ENCODE measurements at places on chromosomes 2 and 18. TPM values are rescaled to one million over a fixed set of nuclear protein-coding genes. Genes with fewer than 3 reads are reported as not detected.

PRLH gene
- not detected for total RNA-seq

LIMS4 gene
- total RNA-seq, result not detected

LHCGR gene
- total RNA-seq, result not detected

KLHL29 gene
- total RNA-seq, result 6.6 TPM

ACADL gene
- not detected for total RNA-seq

GRCh38 chr2:162007447-162008040 is 66.5 kb downstream of the DPP4 start:
- no peak overlapping the region for H3K27ac ChIP-seq
- H3K4me1 ChIP-seq, result peaks cover 14% of the 10 kb centered on the region
- H3K4me3 ChIP-seq, result no peak overlapping the region
- no peak for DNase-seq

GRCh38 chr2:239017491-239018098 is 169.7 kb downstream of the TWIST2 start:
- H3K36me3 ChIP-seq, result no peaks in the 10 kb centered on the region
- H3K4me1 ChIP-seq, result no peaks in the 10 kb centered on the region
- no peak overlapping the region for H3K4me3 ChIP-seq
- no peak for DNase-seq
- no peak overlapping the region for H3K27ac ChIP-seq

DNA sequence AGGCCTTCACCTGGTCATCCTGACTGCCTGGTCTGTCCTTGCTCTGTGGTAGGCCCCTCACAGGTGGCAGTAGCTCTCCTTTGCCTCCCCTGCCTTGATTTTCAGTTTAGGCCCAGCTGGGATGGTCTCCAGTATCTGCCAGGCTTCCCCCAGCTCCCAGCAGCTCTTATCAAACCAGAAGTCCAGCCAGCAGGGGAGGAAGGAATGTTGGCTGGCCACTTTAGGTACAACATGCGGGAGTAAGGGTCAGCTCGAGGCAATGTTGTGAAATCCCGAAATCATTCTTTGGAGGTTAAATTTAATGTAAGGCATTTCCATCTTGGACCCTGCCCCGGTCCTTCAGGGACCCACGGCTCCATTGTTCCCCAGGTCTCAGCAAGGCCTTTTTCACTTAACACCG is 16.8 kb downstream of the ATP6V1C2 start:
- H3K4me1 ChIP-seq, result no peaks in the 10 kb centered on the region
- no peak overlapping the region for H3K4me3 ChIP-seq
- no peak for DNase-seq
- no peak overlapping the region for H3K27ac ChIP-seq
- H3K36me3 ChIP-seq, result no peaks in the 10 kb centered on the region
- peaks cover 2% of the 10 kb centered on the region for H3K27me3 ChIP-seq

GRCh38 chr2:197628043-197628500 is 47.3 kb downstream of the RFTN2 start:
- no peak overlapping the region for H3K27ac ChIP-seq
- no peak overlapping the region for H3K4me3 ChIP-seq
- H3K4me1 ChIP-seq, result no peaks in the 10 kb centered on the region
- no peaks in the 10 kb centered on the region for H3K36me3 ChIP-seq

DNA sequence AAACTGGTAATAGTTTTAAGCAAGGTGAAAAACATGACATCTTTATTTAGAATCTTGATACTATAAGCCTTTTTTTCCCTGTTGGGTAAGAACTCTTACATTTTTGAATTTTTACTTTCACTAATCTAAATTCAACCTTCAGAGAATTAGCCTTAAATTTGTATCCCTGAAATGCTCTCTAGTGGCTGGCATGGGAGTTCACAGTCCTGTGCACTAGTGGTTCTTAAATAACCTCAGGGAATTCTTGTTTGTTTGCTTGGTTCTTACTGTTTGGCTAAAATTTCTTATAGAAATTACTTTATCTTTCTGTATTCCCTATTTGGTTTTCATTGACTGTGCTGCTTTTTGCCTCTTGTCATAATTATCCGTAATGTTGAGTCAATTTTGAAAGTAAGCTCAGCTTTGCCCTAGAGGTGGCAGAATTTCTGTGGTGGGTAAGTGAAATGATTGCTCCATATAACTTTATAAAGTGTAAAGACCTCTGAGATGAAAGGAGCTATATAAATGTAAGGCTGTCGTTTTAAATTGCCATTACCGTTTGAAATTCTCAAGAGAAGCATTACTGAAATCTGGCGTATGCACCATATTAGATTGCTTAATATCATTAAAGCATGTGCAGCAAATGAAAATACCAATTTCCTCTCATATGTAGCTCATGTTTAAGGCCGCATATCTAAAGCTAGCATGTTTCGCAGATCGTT is 391.3 kb upstream of the FIGN start:
- no peaks in the 10 kb centered on the region for H3K36me3 ChIP-seq
- H3K4me1 ChIP-seq, result no peaks in the 10 kb centered on the region
- H3K27me3 ChIP-seq, result no peaks in the 10 kb centered on the region
- no peak overlapping the region for H3K27ac ChIP-seq
- no peak overlapping the region for H3K4me3 ChIP-seq

DNA sequence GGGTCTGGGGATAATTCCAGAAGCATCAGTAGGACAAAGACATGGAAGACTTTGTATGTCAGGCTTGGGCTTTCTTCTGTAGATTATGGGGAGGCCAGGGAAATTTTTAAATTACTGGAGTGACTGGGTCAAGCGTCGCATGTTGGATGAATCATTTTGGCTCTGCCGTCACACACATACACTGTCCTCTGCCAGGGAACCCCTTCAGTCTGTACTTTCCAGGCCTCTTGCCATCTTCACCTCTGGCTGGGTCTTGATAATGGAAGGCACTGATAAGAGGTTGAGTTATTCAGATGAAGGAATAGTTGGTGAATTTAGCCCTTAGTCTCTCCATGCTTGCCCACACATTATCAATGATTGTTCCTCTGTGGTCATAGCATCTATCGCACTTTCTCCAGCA is 895.1 kb upstream of the CELF4 start:
- no peaks in the 10 kb centered on the region for H3K27me3 ChIP-seq
- H3K36me3 ChIP-seq, result no peaks in the 10 kb centered on the region
- H3K27ac ChIP-seq, result no peak overlapping the region
- H3K4me3 ChIP-seq, result no peak overlapping the region

DNA sequence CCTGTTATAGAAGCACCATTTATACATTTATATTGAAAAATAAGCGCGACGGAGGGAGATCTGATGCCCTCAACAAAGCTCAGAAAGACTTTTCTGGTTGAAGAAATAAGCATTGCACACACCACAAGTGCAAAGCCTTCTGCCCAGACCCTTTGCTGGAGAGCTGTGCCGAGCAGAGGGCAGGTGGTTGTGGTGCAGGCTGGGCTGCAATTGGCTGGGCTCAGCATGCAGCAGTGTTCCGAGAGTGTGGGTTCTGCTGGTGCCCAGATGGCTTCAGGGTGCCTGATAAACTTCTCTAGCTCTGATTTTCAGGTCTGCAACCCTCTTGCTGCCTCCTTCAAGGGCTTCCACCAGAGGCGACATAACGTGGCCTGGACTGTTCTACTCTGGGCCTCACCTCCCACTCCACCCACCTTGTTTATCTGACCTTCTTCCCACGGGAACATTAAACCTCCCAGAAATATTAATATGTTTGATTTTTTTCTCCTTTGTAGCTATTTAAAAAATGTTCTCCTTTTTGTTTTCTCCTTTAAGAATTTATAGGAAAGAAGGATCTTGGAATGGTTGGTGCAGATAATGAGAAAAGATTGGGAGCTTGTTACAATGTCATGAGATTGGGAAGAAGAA is 113.6 kb upstream of the ITGA6 start:
- no peaks in the 10 kb centered on the region for H3K36me3 ChIP-seq
- no peaks in the 10 kb centered on the region for H3K4me1 ChIP-seq
- H3K27ac ChIP-seq, result no peak overlapping the region

- H3K36me3 ChIP-seq, result no peaks in the 10 kb centered on the region
- H3K27me3 ChIP-seq, result no peaks in the 10 kb centered on the region
- H3K4me3 ChIP-seq, result no peak overlapping the region
- no peaks in the 10 kb centered on the region for H3K4me1 ChIP-seq
- H3K27ac ChIP-seq, result no peak overlapping the region
Observed at GRCh38 chr2:57156231-57156924, 890.2 kb upstream of the VRK2 start.

DNA sequence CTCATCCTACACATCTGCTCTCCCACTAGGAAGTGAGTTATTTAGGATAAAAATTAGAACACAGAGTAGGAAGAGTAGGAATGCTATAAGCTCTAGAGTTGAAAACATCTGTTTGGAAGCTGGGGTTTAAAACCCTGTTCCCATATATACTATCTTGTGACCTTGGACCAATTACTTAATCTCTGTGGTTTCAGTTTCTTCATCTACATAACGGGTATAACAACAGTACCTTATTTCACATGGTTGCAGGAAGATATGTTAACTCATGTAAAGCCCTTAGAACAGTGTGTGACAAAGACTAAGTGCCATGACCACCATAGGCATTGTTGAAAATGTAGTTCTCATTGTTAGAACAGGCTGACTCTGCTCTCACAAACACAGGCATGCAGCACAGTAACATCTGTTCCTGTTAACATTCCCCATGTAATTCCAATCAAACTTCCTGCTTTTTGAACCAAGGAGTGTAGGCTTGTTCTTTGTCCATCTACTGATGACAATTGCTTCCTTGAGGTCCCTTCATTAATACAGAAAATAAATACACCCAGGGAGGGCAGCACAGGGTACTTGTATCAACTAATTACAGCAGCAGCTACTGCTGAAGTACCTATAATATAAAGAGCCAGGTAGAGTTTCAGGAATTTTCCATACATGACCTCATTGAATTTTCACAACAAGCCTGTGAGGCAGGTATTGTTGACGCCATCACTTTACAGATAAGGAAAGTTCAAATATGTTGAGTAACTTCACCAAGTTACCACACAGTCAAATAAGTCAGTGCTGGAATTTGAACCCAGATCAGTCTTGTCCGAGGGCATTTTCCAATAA is 204.2 kb downstream of the L3MBTL4 start:
- no peak overlapping the region for H3K27ac ChIP-seq
- no peaks in the 10 kb centered on the region for H3K4me1 ChIP-seq
- H3K4me3 ChIP-seq, result no peak overlapping the region
- H3K36me3 ChIP-seq, result no peaks in the 10 kb centered on the region
- H3K27me3 ChIP-seq, result no peaks in the 10 kb centered on the region

DNA sequence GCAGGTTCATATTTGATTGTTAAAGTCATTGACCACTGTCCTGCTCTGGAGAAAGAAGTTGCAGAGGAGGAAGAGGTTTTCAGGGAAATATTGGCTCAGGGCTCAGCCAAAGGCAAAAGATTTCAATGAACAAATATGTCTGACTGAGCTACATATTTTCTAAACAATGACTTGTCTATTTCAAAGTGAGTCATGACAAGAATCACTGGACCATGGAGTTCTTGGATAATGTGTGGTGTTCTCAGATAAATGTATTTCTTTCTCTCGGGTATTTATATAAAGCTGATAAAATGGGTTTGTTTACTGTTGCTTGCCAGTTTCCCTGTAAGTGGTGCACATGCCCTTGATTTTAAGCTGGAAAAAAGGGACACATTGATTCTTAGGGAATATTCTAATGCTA is 34.3 kb upstream of the RMP24 start:
- no peak overlapping the region for H3K4me3 ChIP-seq
- H3K4me1 ChIP-seq, result no peaks in the 10 kb centered on the region
- H3K27ac ChIP-seq, result no peak overlapping the region
- H3K27me3 ChIP-seq, result no peaks in the 10 kb centered on the region
- H3K36me3 ChIP-seq, result no peaks in the 10 kb centered on the region

GRCh38 chr18:10015941-10016819 is 102.4 kb downstream of the VAPA start:
- no peaks in the 10 kb centered on the region for H3K36me3 ChIP-seq
- no peak for DNase-seq
- H3K27ac ChIP-seq, result no peak overlapping the region

DNA sequence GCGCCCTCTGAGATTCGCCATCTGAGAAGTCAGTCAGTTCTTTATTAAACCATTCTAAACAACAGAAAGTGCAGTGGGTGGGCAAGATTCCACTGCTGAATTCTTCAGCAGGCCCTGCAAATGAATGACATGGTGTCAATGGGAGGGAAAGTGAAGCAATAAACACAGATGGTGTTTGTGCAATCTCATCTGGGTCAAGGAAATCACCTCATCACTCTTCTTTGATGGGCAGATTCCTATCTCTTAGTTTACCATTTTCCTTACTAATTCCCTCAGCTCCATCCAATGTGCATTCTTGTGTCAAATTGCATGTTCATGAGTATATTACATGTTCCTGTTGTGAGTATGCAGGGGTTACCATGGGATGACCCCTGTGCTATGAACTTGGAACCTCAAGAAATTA is 100.7 kb upstream of the CYP1B1 start:
- no peaks in the 10 kb centered on the region for H3K4me1 ChIP-seq
- no peaks in the 10 kb centered on the region for H3K36me3 ChIP-seq
- DNase-seq, result no peak
- H3K27ac ChIP-seq, result no peak overlapping the region
- peaks cover 4% of the 10 kb centered on the region for H3K27me3 ChIP-seq
- H3K4me3 ChIP-seq, result no peak overlapping the region

- H3K27me3 ChIP-seq, result no peaks in the 10 kb centered on the region
- H3K36me3 ChIP-seq, result no peaks in the 10 kb centered on the region
- H3K4me1 ChIP-seq, result peaks cover 21% of the 10 kb centered on the region
- DNase-seq, result no peak
- H3K27ac ChIP-seq, result no peak overlapping the region
Observed at GRCh38 chr18:63102941-63103744, 216.4 kb downstream of the BCL2 start.

- no peaks in the 10 kb centered on the region for H3K4me1 ChIP-seq
- H3K36me3 ChIP-seq, result no peaks in the 10 kb centered on the region
- no peak overlapping the region for H3K27ac ChIP-seq
- no peak for DNase-seq
- H3K27me3 ChIP-seq, result no peaks in the 10 kb centered on the region
- H3K4me3 ChIP-seq, result no peak overlapping the region
Observed at GRCh38 chr18:51767293-51767692, 569.8 kb upstream of the MEX3C start.

DNA sequence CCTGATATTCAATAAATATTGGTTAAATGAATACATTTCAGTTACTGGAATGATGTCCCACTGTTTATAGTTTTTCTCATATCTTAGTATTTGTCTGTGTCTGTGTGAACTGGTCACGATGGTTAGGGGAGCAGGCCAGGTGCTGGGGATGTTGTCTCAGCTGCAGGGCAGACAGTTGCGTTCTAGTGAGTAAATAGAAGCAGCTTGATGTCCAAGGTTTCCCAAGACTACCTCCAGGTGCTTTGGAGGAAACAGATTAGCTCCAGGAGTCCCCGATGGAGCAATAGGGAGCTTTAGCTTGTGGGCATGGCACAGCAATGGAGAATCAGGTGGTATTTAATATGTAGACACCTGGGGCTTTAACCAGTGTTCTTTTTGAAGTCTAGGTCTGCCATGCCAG is 75.5 kb downstream of the GULP1 start:
- H3K27me3 ChIP-seq, result no peaks in the 10 kb centered on the region
- no peaks in the 10 kb centered on the region for H3K36me3 ChIP-seq
- no peak overlapping the region for H3K27ac ChIP-seq
- DNase-seq, result no peak
- no peaks in the 10 kb centered on the region for H3K4me1 ChIP-seq

DNA sequence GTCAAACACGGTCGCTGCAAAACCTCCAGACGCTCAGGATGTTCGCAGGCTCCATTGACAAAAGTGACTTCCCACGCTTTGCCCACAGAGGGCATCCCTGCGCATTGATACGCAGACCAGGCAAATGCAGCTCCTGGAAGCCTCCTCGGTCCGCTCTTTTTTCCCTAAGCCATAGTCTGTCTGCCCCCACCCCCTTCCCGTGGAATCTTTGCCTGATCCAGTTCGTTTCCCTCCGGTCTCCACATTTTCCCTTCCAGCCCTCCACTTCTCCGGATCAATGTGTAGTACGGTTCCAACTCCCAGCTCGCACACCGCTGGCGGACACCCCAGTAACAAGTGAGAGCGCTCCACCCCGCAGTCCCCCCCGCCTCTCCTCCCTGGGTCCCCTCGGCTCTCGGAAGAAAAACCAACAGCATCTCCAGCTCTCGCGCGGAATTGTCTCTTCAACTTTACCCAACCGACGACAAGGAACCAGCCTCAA is at the start of gene DCC:
TSS of gene DCC (plus strand) at position 307 of the 481 bp plus-strand sequence. CDS start 591 bp downstream, outside the sequence.
- H3K4me3 ChIP-seq, result no peak within 1 kb of the TSS
- peaks cover 6% of the 10 kb centered on the region for H3K27me3 ChIP-seq
- H3K4me1 ChIP-seq, result no peaks in the 10 kb centered on the region
- no peak for DNase-seq
